Forelimb muscle (tissue), 1 donor: ENCODE measurements at places on chromosomes 1 and 21.

- no peak for DNase-seq
Measured at GRCh38 chr1:247273013-247273412, 17.1 kb downstream of the VN1R5 start.

DNA sequence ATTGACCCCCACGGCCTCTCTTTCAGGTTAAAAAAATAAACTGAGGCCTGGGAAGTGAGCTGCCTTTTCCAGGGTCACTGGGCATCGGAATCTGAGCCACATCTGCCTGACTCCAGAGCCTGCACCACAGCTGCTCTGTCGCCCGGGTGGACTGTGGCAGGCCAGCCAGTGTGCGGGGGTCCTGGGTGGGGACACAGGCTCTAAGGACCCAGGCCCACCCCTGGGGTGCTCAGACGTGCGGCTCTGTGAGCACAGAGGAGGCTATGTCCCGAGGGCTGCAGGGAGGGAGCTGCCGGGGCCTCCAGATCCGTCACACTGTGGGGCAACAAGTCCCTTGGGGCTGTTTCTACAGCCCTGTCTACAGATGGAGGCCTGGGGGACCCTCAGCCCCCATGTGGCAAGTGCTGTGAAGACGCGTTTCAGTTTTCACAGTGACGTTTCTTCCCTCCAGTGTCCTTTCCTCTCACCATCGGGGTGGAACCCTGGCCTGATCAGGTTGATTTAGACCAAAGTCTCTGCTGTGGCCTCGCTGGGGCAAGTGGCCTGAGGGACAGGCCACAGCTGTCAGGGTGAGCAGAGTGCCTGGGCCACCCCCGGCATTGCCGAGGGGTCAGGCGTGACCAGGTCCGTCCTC is 39.2 kb upstream of the ACTRT2 start:
- DNase-seq, result no peak

DNA sequence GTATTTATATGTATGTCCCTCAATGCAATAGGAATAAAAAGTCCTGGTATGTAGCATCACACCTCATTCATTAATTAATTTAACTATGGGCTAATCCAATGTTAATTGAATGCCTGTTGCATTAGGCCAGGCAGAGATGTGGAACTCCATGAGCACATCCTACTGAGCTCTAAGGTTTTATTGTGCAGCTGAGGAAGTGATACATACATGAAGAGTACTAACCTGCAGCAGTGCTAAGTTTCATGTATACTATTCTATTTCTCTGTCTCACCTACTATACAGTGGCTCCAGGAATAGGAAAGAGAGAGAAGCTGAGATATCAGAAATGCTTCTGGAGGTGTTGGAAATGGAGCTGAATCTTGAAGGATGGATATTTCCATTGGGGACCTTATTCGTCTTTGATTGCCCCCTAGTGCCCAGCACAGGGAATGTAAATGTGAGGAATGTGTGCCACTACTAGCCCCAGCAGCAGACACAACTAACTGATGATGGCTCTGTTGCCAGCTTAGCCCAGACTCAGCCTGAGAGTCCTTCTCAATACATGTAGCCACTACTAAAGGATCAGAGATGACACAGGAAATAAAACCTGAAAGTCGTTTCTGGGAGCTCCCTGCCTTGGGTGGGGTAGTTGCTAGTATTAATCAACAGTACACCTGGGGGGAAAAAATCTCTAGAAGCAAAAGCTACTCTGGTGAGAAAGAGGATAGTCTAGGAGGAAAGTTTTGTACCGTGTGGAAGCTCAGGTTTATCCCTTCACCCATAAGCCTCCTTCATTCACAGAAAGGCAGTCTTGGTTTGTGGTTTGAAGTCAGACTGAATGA is 173.3 kb upstream of the FOXD3 start:
- no peak for DNase-seq

DNA sequence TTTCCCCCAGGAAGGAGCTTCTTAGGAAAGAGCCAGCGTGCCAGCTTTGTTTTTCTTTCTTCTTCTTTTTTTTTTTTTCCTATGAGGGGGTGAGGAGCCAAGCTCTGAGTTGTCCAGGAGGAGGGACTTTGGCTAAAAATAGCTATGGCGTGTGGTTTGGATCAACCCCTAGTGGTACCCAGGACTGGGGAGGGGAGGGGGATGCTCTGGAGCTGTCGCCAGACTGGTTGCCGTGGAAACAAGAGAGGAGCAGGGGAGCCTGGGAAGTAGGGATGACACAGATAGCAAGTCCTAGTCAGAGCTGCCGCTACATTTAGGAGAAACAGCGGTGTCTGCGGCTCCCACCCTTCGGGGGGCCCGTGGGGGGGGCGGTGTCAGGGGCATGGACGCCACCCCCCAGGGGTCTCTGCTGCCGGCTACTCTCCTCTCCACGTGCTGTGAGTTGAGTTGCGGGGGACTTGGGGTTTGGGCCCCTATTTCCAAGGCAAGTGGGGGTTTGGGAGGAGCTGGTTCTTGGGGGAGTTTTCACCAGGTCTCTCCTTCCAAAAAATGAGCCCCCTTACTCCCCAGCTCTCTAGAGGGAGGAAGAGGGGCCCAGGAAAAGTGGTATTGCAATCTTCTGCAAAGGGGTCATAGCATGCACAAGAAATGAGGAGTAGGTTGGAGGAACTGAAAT is at the start of gene KCNJ9:
Gene KCNJ9, plus strand, starts transcription at position 278 of the 676 bp plus-strand sequence. CDS start 2,493 bp downstream, outside the sequence.
- DNase-seq, result no peak

- no peak for DNase-seq
Measured at GRCh38 chr1:18734461-18735223, 104.0 kb downstream of the PAX7 start.

DNA sequence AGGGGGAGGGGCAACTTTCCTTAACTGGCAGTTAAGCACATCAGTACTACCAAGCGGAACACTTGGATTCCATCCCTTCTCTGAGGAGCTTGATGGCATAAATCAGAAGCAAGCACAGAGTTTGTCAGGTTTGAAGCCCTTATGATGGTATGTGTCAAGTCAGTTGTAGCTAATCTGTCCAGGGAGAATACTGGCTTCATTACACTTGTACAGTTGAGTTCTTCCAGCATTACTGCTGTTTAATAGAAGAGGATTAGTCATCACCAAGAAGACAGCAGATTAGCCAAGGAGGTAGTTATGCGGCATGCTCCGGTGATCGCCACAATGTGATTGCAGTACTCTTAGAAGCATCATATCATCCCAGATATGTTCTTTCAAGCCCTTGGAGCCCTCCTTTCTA is 2.1 kb upstream of the TDRD5 start:
- DNase-seq, result no peak

DNA sequence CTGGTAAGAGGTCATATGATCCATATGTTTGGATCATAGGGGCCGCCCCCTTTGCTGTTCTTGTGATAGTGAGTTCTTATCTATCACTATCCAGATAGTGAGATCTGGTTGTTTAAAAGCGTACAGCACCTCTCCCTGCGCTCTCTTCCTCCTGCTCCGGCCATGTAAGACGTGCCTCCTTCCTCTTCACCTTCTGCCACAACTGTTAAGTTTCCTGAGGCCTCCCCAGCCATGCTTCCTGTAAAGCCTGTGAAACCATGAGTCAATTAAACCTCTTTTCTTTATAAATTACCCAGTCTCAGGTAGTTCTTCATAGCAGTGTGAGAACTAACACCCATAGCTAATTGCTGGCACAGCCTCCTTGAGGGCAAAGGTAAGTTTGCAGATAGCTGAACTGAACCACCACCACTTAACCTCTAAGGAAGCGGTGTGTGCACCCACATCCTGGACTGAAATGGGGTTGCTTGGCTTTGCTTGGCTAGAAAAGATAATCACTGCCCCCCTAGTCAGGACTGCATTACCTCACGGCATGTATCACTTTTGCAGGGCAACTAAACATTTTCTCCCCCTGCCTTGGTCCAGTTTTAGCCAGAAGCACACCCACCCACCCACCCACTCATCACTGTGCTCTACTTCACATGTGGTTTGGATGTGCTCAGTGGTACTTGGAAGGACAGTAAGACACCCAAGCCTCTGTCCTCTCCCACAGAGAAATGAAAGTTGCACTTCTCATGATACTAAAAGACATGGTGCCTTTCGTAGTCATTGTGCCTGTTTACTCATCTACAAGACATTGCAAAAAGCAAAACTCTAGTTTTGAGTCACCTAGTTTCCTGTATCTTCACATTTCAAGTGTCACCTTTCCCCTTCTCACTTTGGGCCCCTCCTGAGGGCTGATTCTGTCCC is 23.1 kb upstream of the PTAFR start:
- DNase-seq, result no peak

GRCh38 chr21:37219761-37220432 is 47.2 kb downstream of the VPS26C start:
- no peak for DNase-seq

- no peak for DNase-seq
Measured at GRCh38 chr21:46130831-46131587, 24.4 kb downstream of the FTCD start.

DNA sequence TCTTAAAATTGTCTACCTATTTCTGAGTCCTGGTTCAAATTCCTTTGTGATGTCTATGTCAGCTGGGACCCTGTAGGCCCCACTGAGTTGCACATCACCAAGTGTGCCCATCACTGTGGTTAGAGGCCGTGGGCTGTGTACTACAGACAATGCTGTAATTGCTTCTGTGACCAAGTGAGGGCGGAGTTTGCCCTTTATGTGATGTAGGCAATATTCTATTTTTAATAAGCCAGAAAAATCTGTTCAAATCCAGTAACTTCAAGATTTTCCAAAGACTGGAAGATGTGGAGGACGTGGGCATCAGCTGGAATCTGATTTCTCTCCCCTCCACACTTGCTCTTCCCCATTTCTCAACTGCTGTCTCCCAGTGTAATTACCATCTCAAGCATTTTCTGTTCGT is 215.4 kb downstream of the PBX1 start:
- no peak for DNase-seq

- DNase-seq, result no peak
Measured at GRCh38 chr1:28582248-28582615, 9.8 kb upstream of the RAB42 start.

GRCh38 chr1:185745165-185745564 is 11.0 kb downstream of the HMCN1 start:
- DNase-seq, result no peak

DNA sequence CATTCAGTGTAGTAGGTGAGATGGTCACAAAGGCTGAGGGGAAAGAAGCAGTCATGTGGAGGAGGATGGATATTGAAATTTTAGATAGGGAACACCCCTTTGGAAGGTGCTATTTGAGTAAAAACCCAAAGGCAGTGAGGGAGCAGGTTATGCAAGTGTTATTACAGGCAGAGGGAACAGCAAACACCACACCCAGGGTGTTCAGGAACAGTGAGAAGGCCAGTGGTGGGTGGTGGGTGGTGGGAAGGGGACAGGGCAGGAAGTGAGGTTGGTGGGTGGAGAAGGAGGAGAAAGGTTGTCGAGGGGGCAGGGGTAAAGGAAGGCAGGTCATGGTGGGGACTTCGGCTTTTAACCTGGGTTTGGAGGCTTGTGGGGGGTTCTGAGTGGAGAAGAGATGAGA is 39.2 kb upstream of the SCMH1 start:
- DNase-seq, result no peak

- DNase-seq, result no peak
Measured at GRCh38 chr1:107362468-107363140, 221.8 kb downstream of the NTNG1 start.

DNA sequence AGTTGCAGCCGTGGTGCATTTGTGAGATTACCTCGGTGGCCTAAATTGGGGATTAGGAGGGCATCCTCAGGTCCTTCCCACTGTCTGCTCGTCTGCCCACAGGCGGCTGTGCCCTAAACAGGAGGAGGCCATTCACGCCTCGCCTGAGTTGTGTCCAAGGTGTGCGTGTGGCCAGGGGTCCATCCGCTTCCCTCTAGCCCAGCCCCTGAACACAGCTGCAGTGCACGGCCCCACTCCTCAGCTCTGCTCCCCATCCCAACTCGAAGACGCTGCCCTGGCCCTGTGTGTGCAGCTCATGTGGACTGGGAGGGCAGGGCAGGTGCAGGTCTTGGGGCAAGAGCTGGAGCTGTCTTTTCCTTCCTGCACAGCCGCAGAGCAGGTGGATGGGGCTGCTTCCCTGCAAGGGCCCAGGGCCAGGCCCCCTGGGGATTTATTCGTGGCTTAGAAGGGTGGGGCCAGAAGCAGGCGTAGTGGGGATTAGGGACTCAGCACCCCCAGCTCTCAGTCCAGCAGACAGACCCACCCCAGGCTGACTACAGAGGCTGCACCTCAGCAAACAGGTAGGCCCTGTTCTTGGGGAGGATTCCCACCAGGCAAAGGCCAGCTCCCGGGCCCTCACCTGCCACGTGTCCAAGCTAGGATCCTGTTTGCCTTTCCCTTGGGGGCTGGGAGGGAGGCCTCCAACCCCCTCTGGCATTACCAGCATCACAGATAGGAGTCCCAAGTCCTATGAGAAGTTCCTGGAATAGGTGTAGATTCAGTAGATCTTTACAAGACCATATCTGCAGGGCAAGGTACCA is 4.3 kb downstream of the GUK1 start:
- DNase-seq, result no peak

GRCh38 chr1:233293556-233294446 is 1.7 kb downstream of the PCNX2 start:
- DNase-seq, result no peak

GRCh38 chr1:89657886-89658285 is 25.0 kb downstream of the LRRC8C start:
- DNase-seq, result no peak

DNA sequence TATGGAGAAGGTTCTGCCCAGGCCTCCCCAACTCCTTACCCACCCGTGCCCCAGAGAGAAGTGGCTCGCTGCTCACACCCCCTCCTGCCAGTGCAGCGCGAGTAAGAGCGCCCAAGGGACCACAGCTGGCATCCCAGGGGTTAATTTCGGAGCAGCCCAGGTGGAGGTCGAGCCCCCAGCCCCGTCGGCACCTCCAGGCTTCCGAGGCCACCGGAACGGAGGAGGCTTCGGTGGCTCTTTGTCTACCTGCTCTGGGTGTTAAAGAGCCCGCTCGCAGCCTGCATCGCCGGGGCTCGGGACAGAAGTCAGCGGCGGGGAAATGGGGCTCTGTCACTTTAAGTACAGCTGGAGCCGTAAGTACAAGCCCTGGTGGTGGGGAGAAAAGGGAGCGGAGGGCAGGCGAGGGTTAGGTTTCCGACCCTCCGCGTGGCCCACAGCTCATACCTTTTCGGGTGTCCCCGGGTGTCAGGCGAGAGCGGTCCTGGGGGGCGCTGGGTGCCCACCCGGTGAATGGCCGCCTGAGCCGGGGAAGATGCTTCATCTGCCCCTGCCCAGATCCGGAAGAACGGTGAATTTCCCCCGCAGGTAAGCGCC is 89.4 kb upstream of the IPO9 start:
- no peak for DNase-seq

DNA sequence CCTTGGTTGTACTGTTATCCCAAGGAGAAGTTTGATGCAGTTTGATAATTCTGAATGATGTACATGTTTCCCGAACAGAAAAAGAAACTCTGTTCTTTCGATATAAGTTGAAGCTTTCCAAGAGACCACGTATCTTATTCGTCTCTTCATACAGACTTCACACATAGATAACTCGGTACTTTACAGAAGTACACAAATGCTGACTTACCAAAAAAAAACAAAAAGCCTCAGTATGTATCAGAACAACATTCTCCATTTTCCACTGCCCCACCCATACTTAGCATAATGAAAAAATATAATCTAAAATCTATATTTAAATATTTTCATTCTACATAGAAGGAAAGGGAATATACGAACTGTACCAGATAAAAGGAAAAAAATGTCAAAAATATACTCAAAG is 2.2 kb downstream of the FOXJ3 start:
- DNase-seq, result no peak
